ENCODE measurements at places on chromosomes 5 and 9.

DNA sequence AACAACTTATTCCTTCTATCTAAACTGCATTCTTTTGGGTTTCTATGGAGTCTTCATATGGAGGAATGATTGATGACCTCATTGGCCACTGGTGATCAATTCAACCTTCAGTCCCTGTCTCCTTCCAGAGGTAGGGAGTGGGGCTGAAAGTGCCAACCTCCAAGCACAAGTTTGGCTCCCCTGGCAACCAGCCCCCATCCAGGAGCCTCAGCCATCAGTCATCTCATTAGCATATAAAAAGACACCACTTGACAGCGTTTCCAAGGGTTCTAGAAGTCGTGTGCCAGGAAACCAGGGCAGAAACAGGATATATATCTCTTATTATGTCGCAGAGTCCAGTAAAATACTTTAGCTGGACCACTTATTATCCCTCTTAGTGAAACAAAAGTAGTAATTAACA, 9.8 kb downstream of the SLC31A2 start:
- DNase-seq, result no peak

DNA sequence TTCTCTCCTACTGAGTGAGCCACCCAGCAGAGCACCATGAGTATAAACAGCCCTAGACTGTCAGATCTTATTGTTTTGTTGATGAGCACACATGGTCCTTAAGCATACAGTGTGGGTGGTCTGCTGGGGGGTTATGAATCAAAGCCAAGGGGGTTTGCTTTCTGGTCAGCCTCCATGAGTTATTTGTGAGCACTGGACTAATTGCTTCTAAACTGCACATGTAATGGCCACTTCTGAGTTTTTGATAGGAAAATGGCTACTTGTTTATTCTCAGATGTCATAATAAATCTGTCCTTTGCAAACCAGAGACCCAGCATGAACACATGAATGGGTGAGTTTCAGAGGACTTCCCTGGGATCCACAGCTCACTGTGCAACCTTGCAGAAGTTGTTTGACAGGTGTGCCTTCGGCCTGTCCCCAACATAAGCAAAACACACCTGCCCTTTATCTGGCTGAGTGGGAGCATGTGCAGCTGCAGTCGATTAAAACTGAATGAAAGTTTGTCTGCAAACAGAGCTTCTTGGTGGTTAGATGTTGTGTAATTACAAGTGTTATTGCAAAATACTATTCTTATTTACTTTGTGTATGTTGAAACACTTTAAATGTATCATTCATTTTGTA, 35.9 kb downstream of the MAMDC2 start:
- DNase-seq, result no peak

DNA sequence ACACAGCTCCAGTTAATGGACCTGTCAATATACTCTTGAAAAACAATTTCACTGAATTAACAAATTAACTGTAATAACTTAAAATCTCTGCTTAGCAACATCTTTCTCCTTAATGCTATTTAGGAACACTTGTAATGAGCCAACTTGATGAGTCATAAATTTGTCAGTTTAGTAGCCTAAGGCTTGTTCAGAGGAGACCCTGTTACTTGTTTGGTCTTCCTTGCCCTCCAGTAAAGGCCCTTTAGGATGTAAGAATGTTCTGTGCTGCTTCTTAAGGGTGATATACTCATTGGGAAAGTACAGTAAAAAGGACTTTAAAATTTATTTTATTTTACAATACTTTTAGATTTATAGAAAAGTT, 11.4 kb upstream of the MATR3 start:
- no peak for DNase-seq

DNA sequence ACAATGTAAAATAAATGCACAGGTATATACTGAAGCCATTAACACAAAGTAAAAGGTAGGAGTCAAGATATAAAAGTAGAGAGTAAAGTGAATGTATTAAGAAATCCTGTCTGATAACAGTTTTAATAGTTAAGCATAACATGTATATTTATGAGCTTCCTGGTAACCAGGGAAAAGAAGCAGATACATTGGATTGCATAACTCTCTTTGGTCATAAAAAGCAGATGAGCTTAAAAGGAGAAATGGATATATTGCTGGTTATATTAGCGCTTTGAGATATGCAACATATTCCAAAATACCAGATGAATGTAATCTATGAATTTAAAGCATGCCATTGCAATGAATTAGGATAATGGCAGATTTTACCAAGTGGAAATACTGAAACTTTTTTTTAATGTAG, 6.2 kb upstream of the TNFSF8 start:
- no peak for DNase-seq

- no peak for DNase-seq
Measured at GRCh38 chr5:158559066-158559465, 540.6 kb downstream of the EBF1 start.

DNA sequence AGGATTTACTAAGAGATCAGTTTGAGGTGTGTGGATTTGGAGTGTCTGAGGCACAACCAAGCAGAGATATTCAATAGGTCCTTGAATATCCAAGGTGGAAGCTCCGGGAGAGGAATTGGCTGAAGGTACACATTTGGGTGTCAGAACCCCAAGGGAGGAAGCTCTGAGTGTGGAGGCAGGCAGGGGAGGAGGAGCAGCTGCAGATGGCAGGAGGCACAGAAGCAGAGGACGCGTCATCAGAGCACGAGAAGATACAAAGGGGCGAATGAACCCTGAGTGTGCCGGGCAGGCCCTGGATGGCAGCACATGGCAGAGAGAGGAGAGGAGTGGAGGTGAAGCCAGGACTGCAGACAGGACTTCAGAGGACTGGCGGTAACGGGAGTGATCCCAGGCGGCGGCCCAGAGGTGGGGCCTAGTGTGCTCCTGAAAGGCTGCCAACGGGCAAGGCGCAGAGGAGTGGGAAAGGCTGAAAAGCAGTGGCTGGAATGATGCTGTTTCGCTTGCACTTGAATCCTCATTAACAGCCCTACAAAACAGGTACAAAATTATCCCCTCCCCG, 179.8 kb downstream of the FANCC start:
- no peak for DNase-seq

DNA sequence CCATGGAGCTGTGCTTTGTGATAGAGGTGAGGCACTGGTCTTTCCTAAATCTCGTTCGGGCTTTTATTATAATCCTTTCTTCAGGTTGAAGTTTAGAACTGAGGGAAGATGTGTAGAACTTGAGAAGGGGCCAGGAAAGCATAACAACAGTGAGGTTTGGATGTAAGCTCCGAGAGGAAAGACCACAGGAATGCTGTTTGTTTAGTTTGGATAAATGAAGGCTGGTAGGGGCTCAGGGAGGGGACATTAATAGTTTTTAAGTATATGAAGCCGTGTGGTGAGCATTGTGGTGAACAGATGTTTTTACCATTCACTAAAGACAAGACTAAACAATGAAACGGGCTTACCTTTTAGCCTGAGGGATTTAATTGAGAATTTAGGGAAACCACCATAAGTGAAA, 130.8 kb downstream of the ARHGAP26 start:
- DNase-seq, result no peak

GRCh38 chr5:124644138-124644537, 102.3 kb downstream of the ZNF608 start:
- no peak for DNase-seq

- no peak for DNase-seq
Measured at GRCh38 chr5:570446-570845, 41.7 kb upstream of the CEP72 start.

DNA sequence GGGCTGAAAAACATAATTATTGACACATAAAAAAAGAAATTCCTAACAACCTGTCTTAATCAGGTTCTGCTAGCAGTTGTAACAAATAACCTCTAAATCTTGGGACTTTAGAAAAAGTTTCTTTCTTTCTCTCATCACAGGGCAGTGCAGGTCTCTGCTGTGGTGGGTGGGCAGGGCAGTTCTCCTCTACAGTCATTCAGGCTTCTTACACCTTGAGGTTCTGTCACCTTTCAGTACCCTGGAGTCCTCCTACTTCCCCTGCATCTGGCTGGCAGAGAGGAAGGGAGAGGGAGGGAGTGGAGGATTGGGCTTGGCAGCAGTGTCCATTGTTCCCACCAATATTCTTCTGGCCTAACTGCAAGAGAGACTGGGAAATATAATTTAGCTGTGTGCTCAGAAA, 112.2 kb upstream of the ANKRD55 start:
- no peak for DNase-seq

DNA sequence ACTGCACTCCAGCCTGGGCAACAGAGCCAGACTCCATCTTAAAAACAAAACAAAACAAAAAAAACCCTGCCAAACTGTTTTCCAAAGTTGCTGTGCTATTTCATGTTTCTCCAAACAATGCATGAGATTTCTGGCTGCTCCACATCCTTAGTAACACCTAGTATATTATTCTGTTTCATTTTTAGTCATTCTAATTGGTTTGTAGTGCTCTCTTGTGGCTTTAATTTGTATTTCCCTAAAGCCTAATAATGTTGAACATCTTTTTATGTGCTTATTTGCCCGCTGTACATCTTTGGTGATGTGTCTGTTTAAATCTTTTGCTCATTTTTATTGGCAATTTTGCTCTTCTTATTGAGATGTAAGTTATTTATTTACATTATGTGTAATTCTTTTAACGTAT, 18.4 kb upstream of the TTC1 start:
- no peak for DNase-seq

- DNase-seq, result no peak
Measured at GRCh38 chr5:180395540-180396274, 42.6 kb upstream of the GFPT2 start.

GRCh38 chr9:75023846-75024245, 4.2 kb downstream of the CARNMT1 start:
- no peak for DNase-seq

DNA sequence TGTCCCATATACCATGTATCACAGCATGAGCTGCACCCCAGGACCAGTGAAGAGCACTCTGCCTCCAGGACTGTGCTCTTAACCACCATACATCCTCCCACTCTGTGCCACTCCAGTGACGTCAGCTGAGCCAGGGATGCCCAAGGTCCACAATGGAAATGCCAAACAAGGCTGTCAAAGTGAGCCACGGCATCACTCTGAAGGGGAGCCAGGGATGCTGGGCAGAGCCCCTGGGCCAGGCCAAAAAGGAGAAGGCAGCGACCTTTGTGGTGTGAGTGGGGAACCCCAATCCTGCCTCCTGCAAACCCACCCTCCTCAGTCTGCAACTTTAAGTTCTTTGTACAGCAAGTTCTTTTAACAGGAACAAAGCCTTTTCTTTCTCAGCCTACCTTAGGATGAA, 242.7 kb downstream of the SYK start:
- no peak for DNase-seq

GRCh38 chr5:157283434-157283833, 17.5 kb downstream of the CYFIP2 start:
- no peak for DNase-seq

DNA sequence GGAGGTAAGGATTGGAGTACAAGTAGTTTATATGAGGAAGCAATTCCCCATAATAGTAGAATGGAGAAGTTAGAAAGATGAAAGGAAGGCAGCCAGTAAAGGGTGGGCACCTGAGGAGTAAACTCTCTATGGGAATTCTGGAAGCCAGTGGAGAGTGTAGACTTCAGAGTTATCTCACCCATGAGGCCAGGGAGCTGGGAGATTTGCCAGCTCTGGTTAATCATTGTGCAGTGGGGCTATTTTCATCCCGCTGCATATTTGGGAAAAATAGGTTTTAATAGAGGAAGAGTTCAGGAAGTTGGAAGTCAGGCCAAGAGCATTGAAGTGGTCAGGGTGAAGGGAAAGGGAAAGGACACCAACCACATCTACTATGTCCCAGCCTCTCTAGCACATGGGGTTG, 242.3 kb upstream of the BRINP1 start:
- DNase-seq, result no peak

DNA sequence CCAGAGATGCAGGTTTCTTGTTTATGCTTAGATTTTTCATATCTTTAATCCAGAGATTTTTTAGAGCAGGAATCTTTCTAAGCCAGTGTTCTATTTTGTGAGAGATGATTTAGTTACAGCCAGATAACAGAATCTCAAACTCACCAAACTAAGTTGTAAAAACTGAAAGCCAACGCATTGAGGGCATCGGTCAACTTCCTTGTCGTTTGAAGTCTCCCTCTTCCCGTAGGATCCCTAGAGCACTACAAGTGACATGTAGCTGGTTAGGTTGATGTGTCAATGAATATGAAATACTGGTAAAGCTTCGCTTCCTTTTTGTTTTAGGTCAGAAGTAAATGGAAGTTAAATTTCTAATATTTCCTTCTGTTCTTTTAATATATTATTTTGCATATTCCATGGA, 139.6 kb downstream of the YIPF5 start:
- no peak for DNase-seq

DNA sequence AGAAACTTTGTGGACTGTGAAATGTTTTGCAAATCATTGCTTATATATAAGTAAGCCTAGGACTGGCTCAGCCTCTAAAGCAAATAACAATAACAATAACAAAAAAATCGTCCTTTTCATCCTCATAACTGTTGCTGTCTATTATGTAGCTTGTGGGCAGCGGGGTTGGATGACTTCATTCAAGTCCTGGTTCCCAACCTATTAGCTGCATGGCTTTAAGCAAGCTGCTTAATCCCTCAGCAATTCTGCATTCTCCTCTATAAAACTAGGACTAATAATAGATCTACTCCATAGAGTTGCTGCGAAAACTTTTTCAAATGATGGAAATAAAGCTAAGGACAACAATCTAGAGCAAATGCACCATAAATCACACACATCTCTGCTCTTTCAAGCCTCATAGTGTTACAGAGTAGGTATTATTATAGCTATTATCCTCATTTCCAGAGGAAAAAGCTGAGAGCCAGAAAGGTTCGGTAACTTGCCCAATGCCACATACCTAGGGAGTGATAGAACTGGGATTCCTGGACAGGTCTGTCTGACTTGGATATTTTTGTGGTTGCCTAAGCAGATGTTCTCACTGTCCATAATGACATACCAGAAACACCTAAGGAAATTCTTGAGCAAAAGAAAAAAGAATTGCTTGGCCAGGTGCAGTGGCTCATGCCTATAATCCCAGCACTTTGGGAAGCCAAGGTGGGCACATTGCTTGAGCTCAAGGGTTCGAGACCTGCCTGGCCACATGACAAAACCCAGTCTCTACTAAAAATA, 98.8 kb upstream of the ADRA1B start:
- DNase-seq, result no peak

GRCh38 chr5:133830911-133831310, 137.5 kb downstream of the C5orf15 start:
- no peak for DNase-seq

GRCh38 chr5:131171276-131171810, 599 bp downstream of the LYRM7 start:
- DNase-seq, result no peak

- DNase-seq, result no peak
Measured at GRCh38 chr5:174789596-174789995, 65.2 kb downstream of the MSX2 start.

DNA sequence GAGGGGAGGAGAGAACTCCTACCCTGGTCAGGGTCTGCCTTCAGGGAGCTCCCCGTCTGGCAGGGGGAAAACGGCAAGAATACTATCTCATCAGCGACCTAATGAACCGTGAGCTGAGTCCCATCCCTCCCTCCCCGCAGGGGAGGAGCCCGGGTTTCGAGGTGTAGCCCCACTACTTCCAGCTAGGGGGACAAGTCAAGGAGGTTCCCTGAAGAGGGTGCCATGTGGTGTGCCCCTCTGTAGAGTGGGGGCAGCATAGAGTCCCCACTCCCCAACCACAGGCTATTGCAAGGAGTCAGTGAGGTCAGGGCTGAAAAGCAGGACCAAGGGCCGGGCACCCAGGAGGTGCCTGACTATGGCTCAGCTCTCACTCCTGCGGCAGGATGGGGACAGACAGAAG, 50.9 kb upstream of the RXRA start:
- DNase-seq, result no peak

All from NCI-H446 treated with DMSO at 0.1 percent for 48 hours (cell line).